ENCODE measurements at places on chromosomes 11 and 22.

- DNase-seq, result no peak
- H3K4me3 ChIP-seq, result no peak overlapping the region
- no peaks in the 10 kb centered on the region for H3K36me3 ChIP-seq
- H3K27ac ChIP-seq, result no peak overlapping the region
- no peaks in the 10 kb centered on the region for H3K4me1 ChIP-seq
- H3K27me3 ChIP-seq, result peaks cover 32% of the 10 kb centered on the region
These were observed 46.6 kb downstream of the CHRDL2 start for GRCh38 chr11:74684661-74685060.

- no peaks in the 10 kb centered on the region for H3K4me1 ChIP-seq
- H3K4me3 ChIP-seq, result no peak overlapping the region
- no peaks in the 10 kb centered on the region for H3K27me3 ChIP-seq
These were observed 31.5 kb upstream of the TSPAN18 start for GRCh38 chr11:44695169-44695833.

GRCh38 chr22:44721213-44721612 lies 19.2 kb downstream of the PRR5 start:
- peaks cover 8% of the 10 kb centered on the region for H3K4me1 ChIP-seq
- DNase-seq, result no peak
- H3K27ac ChIP-seq, result no peak overlapping the region
- no peak overlapping the region for H3K4me3 ChIP-seq
- H3K27me3 ChIP-seq, result no peaks in the 10 kb centered on the region

DNA sequence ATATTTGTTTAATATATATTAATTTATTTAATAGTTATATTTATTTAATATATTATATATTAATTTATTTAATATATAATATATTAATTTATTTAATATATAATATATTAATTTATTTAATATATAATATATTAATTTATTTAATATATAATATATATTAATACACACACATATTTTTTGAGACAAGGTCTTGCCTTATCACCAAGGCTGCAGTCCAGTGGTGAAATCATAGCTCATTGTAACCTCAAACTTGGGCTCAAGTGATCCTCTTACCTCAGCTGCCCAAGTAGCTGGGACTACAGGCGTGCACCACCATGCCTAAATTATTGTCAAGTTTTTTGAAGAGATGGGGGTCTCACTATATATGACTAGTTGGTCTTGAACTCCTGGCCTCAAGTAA lies 51.4 kb upstream of the DDI1 start:
- no peaks in the 10 kb centered on the region for H3K36me3 ChIP-seq
- H3K4me3 ChIP-seq, result no peak overlapping the region
- no peak overlapping the region for H3K27ac ChIP-seq
- peaks cover 6% of the 10 kb centered on the region for H3K27me3 ChIP-seq
- DNase-seq, result no peak
- H3K4me1 ChIP-seq, result no peaks in the 10 kb centered on the region

GRCh38 chr11:86418917-86419316 lies 44.2 kb downstream of the CCDC81 start:
- H3K4me1 ChIP-seq, result peaks cover 8% of the 10 kb centered on the region
- DNase-seq, result no peak
- no peak overlapping the region for H3K4me3 ChIP-seq
- H3K36me3 ChIP-seq, result no peaks in the 10 kb centered on the region
- no peaks in the 10 kb centered on the region for H3K27me3 ChIP-seq
- no peak overlapping the region for H3K27ac ChIP-seq

- no peak overlapping the region for H3K27ac ChIP-seq
- no peak overlapping the region for H3K4me3 ChIP-seq
- no peaks in the 10 kb centered on the region for H3K4me1 ChIP-seq
These were observed 176.2 kb upstream of the FAT3 start for GRCh38 chr11:92048415-92048814.

- no peaks in the 10 kb centered on the region for H3K27me3 ChIP-seq
- peaks cover 4% of the 10 kb centered on the region for H3K4me1 ChIP-seq
- no peak for DNase-seq
- H3K27ac ChIP-seq, result no peak overlapping the region
- no peak overlapping the region for H3K4me3 ChIP-seq
These were observed 38.7 kb upstream of the TTLL12 start for GRCh38 chr22:43225609-43226008.

All from activated naive CD8-positive, alpha-beta T cell treated with anti-CD3 and anti-CD28 coated beads for 36 hours (primary cell).